ENCODE measurements at places on chromosomes 13 and 19.

DNA sequence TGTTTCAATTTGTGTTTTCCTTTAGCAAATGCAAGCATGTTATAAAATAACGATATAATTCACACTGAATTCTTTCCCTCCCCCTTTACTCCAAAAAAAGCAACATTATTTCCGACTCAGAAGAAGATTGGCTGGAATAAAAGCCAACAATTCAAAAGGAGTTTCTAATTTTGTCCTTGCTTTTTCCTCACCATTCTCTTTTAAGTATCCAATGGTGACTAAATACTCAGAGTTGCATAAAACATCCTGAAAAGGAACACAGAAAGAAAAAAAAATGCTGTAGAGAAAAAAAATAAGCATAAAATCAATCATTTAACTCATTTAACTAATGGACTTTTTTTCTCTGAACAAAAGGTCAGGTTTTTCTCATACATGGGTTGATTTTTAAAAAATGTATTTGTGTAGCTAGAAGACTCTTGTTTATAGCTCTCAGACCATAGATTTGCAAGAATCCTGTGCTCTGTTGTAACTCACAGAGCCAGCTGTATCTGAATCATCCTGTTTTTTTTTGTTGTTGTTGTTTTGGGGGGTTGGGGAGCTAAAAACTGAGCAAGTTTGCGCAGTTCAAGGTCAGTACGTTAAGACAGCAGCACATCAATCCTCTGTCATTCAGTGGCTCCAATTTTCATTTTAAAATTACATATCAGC, 108.1 kb downstream of the PCDH17 start:
- DNase-seq: no peak

DNA sequence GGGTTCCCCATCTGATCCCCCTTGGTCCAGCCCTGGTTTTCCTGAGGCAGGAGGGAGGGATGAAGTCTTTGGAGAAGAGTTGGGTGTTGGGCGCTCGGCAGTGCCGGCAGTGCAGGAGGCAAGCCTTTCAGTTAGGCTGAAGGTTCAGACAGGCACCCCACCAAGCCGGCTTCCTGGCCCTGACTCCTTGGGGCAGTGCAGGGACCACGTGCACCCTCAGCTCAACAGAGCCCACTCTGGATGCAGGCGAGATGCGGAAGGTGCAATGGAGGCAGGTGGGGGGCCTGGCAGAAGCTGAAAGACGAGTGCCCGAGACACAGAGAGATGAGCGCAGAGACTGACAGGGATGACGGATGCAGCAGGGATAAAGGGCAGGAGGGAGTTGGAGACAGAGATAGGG, 11.1 kb downstream of the MAMSTR start:
- no peak for DNase-seq

DNA sequence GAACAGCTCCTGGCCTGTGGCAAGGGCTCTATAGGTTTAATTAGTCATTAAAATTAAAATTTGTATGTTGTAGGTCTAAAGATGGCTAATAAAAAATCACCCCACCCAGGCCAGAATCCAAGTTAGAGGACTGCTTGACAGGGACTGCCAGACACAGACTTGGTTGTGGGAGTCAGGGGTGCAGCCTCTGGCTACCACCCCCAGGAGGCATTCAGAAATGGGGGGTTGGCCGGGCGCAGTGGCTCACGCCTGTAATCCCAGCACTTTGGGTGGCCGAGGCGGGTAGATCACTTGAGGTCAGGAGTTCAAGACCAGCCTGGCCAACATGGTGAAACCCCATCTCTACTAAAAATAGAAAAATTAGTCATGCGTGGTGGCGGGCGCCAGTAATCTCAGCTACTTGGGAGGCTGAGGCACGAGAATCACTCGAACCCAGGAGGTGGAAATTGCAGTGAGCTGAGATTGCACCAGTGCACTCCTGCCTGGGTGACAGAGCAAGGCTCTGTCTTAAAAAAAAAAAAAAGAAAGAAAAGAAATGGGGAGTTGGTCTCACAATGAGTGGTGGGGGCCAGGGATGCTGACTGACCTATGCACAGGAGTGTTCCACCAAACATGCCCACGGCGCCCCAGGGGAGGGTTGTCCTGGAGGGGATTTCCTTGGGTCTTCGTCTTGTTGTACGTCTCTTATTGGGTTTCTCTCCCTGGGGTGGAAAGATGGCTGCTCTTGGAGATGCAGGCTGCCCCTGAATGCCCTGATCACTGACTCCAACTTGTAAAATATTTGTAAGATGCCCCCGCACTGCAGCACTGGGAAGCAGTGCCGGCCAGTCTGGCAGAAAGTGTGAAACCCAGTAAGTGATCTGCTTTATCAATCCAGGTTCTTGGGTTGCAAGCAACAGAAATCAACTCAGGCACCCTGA, 68.8 kb downstream of the SIPA1L3 start:
- no peak for DNase-seq

GRCh38 chr13:112635323-112635722, 47.4 kb upstream of the TUBGCP3 start:
- no peak for DNase-seq

DNA sequence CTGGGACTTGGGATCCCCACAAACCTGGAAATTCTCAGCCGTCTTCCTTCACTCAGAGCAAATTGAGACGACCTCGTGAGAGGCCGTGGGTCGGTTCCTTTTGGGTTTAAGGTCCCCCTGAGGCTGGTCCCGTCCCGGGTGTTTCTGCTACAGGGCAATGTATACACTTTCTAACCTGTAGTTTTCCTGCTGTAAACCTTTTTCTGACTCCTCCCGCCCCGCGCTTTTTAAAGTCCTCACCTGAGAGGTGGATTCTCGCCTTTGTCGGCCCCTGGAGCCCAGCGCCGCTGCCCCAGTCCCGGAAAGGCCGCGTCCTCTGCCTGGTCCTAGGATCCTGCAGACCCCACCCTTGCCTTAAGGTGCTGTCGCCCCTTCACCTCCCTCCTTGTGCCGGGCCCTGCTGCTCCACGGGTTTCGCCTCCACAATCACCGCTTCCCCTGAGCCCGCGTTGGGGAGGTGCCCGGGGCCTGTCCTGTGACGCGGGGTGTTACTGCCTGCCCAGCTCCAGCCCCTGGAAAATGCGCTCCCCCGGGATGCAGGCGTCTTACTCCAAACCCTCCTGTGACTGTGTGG, 391 bp downstream of the ZNF761 start:
- peak; percentile 5 for DNase-seq

GRCh38 chr19:55080968-55081769, 5.5 kb downstream of the EPS8L1 start:
- DNase-seq: peak; percentile 88

- no peak for DNase-seq
Observed at GRCh38 chr13:106336668-106337067, 198.8 kb downstream of the EFNB2 start.

DNA sequence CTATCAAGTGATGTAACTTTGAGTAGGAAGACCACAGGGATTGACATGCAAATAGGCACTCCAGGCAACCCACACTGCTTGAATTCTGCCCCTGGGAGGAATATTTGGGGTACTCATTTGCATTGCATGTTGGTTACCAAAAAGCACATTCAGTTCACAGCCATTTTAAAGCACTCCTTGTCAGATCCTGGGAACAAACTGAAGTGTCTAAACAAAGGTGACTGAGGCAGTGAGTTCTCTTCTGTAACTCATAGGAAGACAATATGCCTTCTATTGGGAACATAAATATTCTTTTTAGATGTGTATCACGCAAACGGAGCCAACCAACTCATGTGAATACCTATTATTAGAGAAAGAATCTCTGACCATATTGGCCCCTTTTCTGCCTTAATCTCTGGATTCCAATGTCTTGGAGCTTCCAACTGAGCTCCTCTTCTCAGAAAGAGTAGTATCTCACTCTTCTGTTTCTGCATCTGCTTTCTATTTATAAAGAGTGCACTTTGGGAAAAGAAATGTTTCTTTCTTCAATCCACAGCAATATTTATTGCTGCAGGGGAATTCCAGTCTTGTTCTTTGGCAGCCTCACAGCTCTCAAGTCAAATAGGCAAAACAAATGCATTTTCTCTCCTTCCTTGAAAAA, 125.7 kb upstream of the NBEA start:
- DNase-seq: no peak

DNA sequence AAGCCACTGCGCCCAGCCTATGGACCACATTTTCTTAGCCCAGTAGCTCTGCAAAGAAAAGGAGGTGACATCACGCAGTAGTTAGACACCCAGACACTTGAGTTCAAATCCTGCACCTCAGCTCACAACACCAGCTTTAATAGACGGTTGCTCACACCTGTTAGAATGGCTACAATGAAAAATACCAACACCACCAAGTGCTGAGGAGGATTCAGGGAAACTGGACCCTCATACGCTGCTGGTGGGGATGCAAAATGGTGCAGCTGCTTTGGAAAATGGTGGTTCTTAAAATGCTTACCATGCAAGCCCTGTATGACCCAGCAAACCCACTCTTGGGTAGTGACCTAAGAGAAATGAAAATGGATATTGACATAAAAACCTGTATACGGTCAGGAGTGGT, 11.7 kb upstream of the DOCK6 start:
- DNase-seq: no peak

- no peak for DNase-seq
Observed at GRCh38 chr13:91660076-91660415, 261.6 kb downstream of the GPC5 start.

DNA sequence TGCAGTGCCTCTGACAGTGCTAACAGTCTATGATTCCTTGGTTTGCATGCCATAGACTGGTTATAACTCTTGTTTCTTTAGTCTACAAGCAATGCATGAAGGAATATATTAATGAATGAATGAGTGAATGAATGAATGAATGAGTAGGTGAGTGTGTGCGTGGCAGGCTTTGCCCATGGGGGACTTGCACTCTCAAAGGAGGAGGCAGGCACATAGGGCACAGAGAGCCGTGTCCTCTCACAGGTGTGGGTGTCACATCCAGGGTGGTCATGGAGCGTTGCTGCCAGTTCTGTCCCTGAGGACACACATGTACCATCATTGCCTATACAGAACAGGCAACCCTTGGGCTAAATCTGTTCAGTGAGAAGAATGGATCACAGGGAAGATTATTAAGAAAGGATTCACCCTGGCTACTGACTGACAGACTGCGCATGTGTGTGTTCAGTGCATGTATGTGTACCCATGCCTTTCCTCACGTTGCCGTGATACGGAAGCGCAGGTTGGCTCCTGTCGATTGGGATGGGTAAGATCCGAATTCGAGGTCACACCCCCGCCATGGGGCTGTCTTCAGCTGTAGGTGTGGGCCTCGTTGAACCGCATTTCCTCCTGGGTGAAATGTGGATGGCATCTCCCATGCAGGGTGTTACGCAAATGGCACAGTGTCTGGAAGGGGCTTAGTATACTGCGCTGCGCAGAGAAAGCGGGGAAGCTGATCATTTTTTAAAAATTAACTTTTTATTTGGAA, 161.4 kb downstream of the STK24 start:
- DNase-seq: no peak

Measured in activated CD4-positive, alpha-beta T cell treated with anti-CD3 and anti-CD28 coated beads for 24 hours (primary cell).